LoVo (cell line): ENCODE measurements at places on chromosomes 3 and 15.
A peak's percentile ranks its signal among the peaks of the same experiment; 100 is the strongest.

GRCh38 chr15:85772668-85773067 lies 22.1 kb downstream of the KLHL25 start:
- DNase-seq: no peak

DNA sequence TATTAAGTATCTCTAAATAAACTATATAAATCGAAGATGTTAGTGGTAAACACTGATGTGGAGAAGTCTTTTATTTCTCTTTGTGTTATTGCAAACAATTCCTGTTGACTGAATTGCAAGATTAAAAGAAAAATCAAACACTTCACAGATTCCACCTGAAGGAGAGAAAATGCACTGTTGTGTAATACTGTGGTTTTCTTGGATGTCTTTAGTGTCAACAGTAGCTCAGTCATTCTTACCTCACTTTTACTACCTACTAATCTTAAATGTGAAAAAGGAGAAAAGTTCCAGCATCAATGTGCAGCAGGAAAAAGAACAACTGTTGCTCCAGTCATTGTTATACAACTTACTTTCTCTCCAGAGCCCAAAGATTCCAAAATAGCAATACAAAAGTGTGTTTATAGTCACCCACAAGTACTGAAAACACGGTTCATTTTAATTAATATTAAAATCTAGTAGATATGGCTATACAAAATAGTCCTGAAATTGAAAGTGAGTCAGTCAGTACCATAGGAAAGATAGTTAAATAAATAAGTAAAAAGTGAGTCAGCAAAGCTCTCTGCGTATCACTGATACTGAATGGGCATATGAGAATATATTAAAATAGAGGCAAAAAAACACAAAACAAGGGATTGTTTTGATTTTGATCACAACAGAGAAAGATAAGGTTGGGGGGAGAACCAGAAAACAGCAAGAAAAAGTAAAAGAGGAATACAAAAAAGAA lies 90.5 kb upstream of the CSPG5 start:
- no peak for DNase-seq

- no peak for DNase-seq
Measured at GRCh38 chr3:125110016-125110875, 54.4 kb upstream of the HEG1 start.

DNA sequence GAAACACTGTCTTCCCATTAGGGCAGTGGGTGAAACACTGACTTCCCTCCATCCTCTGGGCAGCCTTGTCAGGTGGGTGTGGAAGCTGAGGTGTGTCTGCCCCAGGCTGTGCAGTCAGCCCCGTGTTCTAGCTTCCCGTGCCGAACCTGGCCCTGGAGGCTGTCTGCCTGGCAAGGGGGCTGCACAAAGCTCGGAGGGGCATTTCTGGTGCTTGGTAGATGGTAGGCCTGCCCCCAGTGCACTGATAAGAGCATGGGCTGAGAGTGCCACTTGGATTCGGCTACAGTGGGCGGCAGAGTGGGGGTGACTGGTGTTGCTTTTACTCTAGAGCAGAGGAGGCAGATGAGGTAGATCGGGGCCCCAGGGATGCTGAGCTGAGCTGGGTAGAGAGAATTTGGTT lies 21.3 kb downstream of the IGF1R start:
- DNase-seq: no peak

DNA sequence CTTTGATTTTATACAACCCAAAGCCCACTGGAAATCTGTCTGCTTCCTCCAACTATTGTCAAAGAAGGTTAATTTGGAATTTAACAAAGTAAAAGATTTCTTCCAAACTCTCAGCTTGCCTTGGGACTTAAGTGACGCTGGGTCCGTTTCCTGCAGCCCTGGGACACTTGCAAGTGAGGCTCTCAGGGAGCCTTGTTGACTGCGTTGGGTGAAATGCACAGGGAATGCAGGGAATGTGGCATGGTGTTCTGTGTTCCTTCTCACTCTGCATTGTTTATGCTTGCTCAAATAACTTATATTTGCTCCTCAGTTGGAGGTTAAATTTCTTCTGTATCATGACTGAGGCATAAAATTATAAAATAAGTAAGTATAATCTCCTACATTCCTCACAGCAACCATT lies 60.9 kb upstream of the TJP1 start:
- DNase-seq: no peak

GRCh38 chr15:29874977-29875376 lies 52.7 kb upstream of the TJP1 start:
- DNase-seq: no peak

GRCh38 chr15:65535192-65535591 lies 4.9 kb downstream of the HACD3 start:
- DNase-seq: no peak

DNA sequence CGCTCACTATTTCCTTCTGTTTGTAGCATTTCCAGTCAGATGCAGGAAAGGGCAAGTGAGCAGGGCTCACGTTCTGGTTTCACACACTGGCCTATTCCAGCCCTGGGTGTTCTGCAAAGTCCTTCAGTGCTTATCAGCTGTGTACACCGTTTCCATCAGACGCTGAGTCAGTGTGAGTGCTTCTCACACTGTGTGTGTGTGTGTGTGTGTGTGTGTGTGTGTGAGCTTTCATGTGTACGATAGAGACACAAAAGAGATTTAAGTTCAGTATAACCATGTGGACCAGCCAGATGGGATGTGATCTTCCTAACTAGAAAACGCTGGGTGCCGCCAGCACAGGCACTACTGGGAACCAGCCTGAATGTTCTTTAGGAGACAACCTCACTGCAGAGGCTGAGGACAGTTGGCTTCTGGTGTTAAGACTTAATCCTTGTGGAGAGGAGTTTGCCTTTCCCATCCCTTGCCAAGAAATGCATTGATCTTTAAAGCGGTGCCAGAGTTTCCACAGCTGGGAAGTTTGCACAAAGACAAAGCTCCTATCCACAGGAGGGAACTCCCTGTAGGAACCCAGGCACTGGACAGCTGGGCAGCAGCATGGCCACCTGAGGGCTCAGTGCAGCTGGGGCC lies 3.9 kb upstream of the CHSY1 start:
- no peak for DNase-seq

- DNase-seq: no peak
Measured at GRCh38 chr3:110767156-110767555, 304.5 kb upstream of the NECTIN3 start.

DNA sequence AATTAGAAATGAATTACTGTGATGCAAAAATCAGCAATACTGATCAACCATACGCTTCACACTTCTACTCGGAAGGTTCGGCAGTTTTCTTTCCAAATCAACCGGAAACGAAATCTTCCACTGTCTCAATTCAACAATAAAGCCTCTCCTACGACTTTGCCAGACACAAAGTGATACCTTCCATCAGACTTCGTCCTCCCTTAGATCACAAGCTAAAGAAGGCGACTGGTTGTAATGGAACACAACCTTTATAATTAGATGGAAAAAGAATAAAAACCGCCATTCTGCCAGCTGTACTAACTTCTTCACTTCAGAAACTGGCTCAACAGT lies 618 bp downstream of the PARL start:
- peak; percentile 6 for DNase-seq

DNA sequence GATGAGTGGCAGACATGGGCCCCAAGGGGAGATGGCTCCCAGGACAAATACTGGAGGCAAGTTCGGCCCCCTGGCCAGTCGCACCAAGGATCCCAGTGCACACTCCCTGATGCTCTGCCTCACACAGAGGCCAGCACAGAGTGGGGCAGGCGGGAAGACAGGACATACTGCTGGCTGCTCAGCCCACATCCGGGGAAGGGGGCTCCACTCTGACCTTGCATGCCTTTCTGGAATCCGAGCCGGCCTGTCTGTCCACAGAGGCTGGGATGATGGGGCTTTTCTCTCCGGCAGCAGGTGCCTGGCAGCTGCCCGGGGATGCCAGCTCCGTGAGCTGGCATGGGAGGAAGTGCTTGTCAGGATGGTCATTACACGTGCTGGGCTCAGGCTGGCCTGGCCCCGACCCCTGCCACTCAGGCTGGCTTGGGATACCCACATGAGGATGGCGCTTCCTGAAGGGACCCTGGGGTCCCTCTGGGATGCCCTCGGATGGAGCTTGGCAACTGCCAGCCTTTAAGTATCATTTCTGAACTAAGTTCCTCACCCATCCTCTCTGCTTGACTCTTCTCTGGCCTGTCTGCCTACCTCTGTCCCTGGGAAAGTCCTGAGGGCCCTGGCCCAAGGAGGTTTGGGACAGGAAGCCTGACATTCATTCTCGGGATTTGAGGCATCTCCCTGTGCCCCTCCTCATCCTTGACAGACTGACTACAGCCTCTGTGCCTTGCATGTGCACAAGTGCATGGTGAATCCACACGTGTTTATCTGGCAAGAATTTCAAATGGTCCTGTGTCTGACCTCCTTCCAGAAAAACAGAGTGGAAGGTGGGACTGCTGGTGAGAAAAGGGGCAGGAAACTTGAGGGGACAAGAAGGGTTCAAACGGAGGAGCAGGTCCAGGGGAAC lies 46.5 kb downstream of the EXOG start:
- no peak for DNase-seq

DNA sequence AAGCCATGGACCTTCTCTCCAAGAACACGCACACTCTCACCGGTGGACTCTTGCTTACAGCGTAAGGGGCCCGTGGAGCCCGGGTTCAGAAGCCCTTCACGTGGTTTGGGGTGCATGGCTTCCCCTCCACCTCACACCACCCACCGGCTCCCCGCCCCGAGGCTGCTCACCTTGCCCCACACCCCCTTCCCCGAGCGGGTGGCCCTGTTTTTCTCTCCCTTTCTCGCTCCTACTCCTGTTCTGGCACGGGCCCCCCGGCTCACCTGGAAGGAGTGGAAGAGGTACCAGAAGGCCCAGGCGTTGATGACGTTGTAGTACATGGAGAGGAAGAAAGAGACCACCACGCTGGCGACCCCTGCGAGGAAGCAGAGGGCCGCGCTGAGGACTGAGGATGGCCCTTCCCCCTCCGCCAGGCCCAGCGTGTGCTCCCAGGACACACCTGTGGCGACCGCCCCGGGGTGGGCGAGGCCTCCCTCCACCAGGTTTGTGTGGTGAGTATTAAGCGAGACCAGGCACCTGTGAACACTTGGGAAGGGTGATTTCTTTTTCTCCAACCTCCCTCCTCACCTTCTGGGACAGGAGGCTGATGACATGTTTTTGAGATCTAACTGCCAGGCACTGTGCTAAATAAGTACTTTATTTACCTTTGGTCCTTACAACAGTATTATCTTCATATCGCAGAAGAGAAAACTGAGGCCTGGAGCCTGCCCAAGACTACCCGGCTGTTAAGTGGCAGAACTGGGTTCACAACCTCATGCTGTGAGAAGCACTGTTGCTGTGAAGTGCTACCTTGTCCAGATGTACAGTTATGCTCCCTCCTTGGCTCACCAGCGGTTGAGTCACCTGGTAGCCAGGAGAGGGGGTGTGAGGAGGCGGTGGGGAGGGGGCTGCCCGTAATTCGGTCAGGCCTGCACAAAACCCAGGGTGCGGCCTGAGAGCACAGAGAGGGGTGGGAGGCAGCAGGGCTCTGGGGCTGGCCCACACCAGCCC lies 16.3 kb downstream of the SLC6A20 start:
- no peak for DNase-seq

DNA sequence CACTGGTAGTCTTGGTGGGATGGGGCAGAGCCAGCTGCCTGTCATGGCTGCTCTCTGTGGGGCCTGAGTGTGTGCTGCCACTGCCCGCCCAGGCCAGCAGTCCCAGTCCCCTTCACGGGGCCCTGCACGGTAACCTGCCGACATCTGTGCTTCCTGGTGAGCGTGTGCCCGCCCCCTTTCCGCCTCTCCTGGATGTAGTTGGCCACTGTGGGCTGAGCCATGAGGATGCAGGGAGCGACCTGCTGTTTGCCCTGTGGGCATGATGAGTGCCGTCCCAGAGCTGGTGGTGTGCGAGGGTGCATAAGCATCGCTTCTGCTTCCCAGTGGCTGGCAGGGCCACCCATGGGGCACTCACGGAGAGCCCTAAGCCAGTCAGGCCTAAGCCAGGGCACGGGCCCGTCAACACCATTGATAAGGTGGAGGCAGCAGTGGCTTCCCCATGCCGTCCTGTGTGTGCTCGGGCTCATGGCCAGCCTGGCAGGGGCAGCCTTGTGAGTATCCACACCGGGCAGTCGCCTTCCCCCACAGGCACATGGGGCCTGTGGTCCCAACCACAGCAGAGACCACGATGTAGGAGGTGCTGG lies 14.6 kb downstream of the PLXNA1 start:
- DNase-seq: no peak

DNA sequence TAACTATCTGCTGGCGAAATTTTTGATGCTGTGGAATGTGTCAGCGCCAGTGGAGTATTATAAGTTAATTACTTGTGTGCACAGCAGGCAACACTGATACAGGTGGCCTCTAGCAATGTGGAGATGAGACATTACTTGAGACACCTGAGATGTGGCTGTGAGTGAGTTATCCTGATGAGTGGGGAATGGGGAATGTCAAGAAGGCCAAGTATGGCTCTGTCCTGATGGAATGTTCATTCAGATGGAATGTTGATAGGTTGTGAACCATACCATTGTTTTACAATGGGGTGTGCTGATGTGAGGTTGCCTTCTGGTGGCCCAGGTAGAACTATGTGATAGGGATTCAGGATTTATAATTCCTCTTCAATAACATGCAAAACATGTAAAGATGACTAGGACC lies 404.8 kb downstream of the PTPRG start:
- DNase-seq: peak; percentile 22

DNA sequence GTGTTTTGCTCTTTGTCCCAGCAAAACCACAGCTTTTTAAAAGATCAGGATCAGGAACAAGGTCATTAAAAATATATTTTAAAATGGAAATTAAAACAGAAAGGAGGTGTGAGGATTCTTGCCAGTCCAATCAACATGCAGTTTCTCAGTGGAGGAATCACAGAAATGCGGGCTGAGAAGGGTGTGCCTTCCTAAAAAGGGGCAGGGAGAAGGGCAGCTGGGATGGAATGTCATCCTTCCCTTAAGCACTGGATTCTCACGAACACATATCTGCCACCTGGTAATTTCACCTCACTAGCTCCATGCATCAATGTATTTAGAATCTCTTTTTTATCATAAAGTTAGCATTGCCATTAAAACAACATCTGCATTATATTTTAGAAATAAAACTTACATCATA lies 21.4 kb downstream of the ABI3BP start:
- no peak for DNase-seq

- DNase-seq: no peak
Measured at GRCh38 chr15:56001471-56002078, 8.2 kb upstream of the NEDD4 start.

DNA sequence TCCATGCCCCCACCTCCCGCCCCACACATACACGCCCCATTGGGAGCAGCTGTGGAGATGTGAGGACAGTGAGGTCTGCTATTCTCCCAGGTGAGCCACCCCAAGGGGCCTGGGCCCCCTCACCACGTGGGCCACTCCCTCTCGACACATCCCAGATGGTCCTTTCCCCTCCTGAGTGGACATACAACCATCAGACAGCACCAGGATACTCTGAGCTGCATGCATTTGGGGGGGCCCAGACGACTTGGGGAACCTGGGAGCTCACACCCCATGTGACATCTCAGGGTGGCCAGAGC lies 17.5 kb downstream of the FBLN2 start:
- DNase-seq: no peak

GRCh38 chr3:120764206-120764605 lies 21.7 kb downstream of the GTF2E1 start:
- DNase-seq: no peak

GRCh38 chr3:74605437-74605836 lies 9.0 kb downstream of the CNTN3 start:
- no peak for DNase-seq

- DNase-seq: no peak
Measured at GRCh38 chr15:34437687-34438086, at the start of gene GOLGA8A. TSS of gene GOLGA8A (minus strand) at chr15:34437808. CDS start at chr15:34389691, 48,117 bp downstream.
